GM18507 (cell line): ENCODE measurements at places on chromosomes 6 and 20.

DNA sequence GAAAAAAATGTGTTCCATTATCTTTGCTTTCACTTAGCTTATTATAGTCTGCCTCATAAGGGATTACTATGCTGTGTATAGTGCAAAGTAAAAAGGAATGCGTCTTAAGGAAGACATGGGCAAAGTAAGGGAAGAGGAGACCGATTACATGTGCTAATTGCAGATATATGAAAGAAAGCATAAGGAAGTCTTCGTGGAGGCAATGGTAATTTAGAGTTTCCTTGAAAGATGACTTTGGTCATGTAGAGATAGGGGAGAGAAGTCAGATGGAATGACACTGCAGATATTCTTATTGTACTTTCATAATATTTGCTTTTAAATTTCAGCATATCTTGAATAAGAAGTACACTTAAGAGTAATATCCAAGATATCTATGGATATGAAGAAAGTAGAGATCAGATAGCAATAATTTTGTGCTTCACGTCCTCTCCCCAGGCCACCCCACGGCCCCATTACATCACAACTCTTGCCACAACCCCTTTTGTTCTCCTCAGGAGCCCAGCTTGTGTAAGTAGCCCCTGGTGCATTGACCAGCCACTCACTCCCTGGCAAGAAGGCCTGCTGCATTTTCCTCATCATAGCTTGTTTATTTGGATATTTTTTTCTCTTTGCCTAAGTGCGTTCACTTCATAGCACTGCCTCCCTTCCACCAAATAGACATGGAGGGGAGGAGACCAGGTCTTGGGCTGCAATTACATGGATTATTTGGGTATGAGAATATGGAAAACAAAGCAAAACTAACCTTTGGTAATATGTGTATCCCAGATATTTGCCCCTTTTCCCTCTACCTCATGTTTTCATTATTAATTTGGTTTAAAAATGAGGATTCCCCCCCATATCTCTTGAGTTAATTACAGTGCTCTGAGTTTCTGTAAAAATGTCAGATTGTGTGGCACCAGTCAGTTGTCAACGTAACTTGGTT lies 30.7 kb upstream of the COL10A1 start:
- no peak for DNase-seq

GRCh38 chr6:25301362-25301761 lies 22.2 kb downstream of the CARMIL1 start:
- no peak for DNase-seq

DNA sequence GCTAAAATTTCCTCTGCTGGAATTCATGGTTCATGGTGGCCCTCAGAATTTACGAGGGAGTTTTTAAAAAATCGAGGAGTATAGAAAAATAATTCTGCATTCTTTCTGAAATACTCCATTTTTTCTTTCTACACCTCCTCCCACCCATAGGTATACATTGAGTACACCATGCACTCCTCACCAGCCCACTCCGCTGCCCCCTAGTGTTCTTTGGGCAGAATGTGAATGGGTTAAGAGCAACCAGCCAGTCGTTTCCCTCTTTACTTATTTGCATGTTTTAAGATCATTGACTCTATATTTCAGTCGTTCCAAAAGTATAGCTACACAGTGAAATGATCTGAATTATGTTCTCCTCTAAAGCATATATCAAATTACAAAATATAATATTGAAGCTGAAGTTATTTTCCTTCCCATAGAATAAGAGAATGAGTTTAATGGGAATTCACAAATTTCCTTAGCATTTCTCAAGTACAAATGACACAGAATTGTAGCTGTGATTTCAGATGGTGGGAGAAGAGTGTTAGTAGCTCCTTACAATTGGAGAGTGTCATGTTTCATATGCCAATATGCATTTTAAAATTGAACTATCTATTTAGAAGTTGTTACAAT lies 977.7 kb upstream of the SLC35B3 start:
- DNase-seq, result no peak

GRCh38 chr6:71028236-71028876 lies 71.5 kb upstream of the B3GAT2 start:
- DNase-seq, result no peak

- DNase-seq, result no peak
These were observed 34.6 kb downstream of the HLA-F start for GRCh38 chr6:29757701-29758293.

DNA sequence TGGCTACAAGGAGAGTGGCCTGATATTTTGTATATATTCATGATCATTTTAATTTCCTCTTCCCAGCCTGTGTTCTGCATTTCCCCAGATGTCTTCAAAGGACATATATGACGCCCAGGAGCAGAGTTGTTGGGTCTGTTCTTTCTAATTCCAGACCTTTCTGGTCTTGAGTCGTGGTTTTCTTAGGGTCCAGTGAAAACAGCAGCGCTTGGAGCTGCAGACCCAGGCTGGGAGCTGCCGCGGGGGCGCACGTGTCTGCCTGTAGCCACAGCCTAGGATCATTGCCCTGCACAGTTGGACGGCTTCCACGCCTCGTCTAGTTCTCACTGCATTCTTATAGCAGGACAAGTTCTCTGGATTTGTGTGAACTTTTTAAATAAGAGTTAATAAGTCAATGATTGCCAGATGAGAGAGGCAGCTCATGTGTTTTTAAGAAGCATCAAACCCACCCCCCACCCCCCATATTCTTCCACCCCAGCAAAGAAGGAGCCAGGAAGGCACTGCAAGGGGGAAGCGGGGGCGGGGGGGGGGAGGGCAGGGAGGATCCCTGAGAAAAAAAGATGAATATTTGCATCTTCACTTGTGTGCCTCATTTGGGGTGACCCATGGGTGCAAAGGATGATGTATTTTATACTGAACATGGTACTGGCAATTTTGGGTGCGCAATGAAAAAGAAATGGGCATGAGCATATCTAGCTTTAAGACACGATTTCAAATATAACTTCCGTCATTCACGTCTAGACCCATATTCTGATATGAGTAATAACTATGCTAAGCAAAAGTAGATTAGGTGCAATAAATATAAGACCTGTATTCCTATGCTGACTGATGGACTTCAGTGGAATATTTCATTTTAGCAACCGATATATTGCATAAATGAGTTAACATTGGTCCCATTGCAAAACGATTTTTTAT lies 160.0 kb downstream of the TBXT start:
- no peak for DNase-seq

GRCh38 chr6:35733633-35734032 lies 3.2 kb upstream of the ARMC12 start:
- DNase-seq, result no peak

- DNase-seq, result peak; percentile 37
These were observed 6.8 kb upstream of the MRPS10 start for GRCh38 chr6:42224222-42225028.

DNA sequence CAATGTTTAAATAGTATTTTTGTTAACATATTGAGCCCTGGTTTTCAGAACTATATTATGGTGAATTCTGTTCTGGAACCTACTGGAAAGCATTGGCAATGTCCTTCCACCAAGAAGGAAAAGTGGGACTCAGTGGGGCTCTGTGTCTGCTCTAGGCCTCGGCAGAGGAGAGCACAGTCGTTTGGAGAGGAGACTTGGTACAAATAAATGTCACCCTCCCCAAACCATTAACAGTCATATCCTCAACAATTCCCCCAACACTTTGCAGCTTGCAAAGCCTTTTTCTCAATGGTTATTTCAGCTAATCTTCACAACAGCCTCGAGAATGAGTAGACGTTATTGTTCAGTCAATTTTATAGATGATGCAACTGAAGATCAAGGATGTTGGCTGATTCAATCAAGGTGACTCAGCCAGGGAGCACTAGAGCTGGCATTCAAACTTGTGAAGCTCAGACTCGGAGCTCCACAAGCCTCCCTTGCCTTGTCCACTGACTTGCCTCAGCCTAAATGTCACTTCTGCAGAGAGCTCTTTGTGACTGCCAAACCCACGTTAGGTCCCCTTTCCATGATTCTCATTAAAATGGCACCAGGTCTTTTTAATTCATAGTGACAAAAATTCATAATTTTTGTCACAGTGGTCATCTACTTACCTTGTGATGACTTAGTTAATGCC lies 60.6 kb downstream of the TOX2 start:
- no peak for DNase-seq

DNA sequence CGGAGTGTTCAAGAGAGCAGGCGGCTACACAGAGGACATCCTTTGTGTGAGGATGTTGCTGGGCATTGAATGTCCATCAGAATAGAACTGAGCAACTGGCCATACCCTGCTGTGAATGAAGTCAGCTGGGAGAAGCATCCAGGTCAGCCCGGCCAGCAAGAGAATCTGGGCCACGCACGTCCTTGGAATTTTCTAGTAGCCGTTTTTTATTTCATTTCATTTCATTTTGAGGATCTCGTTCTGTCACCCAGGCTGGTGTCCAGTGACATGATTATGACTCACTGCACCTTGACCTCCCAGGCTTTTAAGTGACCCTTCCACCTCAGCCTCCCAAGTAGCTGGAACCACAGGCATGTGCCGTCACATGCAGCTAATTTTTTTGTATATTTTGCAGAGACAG lies 97.9 kb downstream of the SSR1 start:
- DNase-seq, result no peak

GRCh38 chr20:54029176-54029575 lies 41.2 kb downstream of the BCAS1 start:
- no peak for DNase-seq

- DNase-seq, result no peak
These were observed 12.7 kb downstream of the SYTL3 start for GRCh38 chr6:158662607-158662953.

DNA sequence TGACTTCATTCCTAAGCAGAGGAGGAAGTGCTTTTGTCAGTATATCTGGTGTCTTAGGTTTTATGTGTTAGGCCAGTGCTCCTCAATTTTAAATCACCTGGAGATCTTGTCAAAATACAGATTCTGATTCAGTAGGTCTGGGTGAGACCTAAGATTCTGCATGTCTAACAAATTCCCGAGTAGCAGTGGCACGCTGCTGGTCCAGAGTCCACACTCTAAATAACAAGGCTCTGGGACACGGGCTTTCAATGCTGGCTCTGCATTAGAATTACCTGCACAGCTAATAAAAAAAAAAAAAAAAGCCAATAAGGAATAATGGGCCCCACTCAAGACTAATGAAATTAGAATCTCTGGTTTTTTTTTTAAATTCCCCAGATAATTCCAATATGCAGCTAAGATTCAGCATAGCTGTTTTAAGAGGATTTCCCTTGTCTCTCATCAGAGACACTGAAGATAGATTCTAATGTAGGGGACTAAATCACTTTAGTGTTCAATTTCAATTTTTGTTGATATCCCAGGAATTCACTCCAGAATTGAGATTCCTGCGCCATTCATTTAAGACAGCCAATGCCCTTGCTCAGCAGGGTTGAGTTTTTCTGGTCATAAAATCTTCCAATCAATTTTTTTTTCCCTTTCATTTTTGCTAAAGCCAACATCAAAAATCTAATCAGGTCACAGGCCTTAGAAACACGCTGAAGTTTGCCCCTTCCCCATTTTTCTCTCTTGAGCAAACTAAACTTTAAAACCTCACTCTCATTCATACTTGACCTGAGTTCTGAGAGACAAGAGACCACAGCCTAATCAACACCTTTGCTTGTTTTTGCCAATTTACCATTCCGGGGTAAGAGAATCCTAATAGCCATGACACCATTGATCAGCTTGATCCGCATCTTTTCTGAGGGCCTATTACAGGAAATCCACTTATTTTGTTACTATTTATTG lies 2.4 kb downstream of the TDP2 start:
- DNase-seq, result no peak

GRCh38 chr6:5278565-5279120 lies 17.3 kb downstream of the FARS2 start:
- DNase-seq, result no peak

GRCh38 chr6:12030993-12031550 lies 19.0 kb downstream of the HIVEP1 start:
- DNase-seq, result no peak
